ENCODE measurements at places on chromosomes 13 and 19.

- no peak for DNase-seq
These were observed 60.6 kb downstream of the MBNL2 start for GRCh38 chr13:97282705-97283104.

GRCh38 chr19:21910318-21910717 lies 74.3 kb upstream of the ZNF43 start:
- DNase-seq: no peak

DNA sequence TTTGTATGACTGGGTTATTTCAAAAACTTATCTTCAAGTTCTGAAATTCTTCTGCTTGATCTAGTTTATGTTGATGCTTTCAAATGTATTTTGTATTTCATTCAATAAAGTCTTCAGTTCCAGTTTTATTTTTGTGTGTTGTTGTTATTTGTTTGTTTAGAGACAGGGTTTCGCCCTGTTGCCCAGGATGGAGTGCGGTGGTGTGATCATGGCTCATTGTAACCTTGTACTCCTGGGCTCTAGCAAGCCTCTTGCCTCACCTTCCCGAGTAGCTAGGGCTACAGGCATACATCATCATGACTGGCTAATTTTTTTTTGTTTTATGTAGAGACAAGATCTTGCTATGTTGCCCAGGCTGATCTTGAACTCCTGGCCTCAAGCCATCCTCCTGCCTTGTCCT lies 40.3 kb upstream of the ARHGEF7 start:
- no peak for DNase-seq

- DNase-seq: no peak
These were observed 184.7 kb downstream of the COG6 start for GRCh38 chr13:39840201-39840600.

DNA sequence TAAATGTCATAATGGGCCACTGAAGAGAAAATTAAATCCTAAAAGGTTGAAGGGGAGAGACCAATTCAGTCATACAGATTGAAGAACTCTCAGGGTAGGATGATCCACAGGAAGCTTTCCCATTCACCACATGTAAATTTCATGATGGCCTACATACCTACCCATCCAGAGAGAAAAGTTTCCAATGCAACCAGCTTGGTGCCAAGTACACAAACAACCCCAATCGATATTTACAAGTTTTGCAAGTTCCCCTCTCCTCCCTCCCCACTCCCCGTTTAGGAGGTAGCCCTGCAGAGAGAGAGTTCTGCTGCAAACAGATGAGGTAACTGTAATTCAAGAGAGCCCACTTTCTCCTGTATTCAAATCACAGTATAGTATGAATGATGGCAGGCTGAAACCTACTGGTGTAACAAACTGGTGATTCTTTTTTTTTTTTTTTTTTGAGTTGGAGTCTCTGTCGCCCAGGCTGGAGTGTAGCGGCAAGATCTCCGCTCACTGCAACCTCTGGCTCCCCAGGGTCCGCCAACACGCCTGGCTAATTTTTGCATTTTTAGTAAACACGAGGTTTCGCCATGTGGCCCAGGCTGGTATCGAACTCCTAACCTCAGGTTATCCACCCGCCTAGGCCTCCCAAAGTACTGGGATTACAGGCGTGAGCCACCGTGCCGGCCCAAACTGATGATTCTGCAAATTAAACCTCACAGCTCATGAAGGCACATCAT lies 14.4 kb downstream of the FOXO1 start:
- DNase-seq: no peak

- DNase-seq: no peak
These were observed 180.1 kb downstream of the NUFIP1 start for GRCh38 chr13:44809190-44809589.

DNA sequence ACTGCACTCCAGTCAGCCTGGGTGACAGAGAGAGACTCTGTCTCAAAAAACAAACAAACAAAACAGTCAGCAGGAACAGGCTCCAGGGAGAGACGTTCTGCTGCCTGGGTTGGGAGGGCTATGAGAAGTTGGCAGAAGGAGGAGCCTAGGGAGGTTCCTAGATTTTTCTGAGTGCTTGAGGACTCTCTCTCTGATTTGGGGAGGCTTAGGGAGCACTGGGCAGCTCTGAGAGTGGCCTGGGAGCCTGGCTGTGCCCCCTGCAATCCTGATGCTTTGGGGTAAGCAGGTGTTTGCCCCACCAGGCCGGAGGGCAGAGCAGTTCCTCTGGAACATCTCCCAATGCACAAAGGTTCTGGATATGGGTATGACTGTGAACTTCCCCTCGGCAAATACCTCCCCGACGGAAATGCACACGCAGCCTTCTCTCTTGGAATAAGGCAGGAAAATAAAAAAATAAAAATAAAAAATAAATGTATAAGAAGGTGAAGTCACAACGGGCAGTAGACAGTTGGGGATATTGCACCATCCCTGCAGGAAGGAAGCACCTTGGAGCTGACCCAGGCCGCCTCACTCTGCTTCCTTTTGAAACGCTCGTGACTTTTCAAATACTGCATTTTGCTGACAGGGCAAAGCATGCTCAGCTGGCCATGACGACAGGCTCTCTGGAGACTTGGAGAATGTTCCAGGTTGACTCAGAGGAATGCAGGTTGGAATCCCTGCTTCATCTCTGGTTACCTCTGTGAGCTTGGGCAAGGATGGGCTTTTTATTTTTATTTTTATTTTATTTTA lies 26.5 kb upstream of the HOMER3 start:
- no peak for DNase-seq

GRCh38 chr19:47135156-47135555 lies 4.5 kb downstream of the SAE1 start:
- DNase-seq: no peak

DNA sequence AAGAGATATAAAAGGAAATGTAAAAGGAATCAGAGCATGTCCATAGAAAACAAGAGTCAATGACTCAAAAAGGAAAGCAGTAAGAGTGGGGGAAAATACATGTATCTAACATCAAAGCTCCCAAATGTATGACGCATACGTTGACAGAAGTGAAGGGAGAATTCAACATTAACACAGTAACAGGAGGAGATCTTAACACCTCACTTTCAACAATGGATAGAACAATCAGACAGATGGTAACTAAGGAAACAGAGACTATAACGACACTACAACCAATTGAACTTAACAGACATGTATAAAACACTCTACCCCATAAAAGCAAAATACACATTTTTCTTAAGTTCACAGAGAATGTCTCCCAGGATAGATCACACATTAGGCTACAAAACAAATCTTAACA lies 774.8 kb upstream of the ARGLU1 start:
- DNase-seq: no peak

GRCh38 chr13:26502826-26503225 lies 54.7 kb upstream of the WASF3 start:
- DNase-seq: no peak

DNA sequence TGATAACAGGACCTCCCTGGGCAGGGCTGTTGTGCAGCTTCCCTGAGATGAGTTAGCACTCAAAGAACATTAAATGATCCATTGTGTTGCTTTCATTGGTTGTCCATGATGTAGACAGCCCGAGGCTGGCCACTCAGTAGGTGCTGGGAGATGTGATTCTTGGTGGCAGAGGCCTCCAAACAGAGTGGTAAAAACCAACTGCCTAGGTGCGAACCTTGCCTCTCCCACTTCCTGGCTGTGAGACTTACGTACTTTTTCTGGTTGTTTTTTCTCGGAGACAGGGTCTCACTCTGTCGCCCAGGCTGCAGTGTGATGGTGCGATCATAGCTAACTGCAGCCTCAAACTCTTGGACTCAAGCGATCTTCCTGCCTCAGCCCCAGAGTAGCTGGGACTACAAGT lies 6.2 kb downstream of the SARS2 start:
- DNase-seq: no peak

GRCh38 chr19:38158730-38159129 lies 65.3 kb downstream of the DPF1 start:
- DNase-seq: no peak

DNA sequence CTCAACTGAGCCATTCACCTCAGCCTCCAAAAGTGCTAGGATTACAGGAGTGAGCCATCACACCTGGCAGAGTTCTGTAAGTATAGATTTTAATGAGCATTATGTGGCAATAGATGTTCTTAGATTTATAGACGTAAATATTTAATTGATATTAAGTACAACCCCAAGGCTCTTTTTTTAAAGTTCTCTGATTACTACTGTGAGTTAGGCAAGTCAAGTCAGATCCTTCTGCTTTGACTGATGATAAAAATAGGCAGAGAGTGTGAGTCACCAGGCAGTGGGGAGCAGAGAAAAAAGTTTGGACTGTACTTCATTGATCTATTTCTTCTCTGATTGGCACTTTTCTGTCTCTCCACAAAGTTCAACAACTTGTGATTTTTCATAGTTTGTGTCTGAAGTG lies 1379.9 kb downstream of the UQCRFS1 start:
- DNase-seq: no peak

DNA sequence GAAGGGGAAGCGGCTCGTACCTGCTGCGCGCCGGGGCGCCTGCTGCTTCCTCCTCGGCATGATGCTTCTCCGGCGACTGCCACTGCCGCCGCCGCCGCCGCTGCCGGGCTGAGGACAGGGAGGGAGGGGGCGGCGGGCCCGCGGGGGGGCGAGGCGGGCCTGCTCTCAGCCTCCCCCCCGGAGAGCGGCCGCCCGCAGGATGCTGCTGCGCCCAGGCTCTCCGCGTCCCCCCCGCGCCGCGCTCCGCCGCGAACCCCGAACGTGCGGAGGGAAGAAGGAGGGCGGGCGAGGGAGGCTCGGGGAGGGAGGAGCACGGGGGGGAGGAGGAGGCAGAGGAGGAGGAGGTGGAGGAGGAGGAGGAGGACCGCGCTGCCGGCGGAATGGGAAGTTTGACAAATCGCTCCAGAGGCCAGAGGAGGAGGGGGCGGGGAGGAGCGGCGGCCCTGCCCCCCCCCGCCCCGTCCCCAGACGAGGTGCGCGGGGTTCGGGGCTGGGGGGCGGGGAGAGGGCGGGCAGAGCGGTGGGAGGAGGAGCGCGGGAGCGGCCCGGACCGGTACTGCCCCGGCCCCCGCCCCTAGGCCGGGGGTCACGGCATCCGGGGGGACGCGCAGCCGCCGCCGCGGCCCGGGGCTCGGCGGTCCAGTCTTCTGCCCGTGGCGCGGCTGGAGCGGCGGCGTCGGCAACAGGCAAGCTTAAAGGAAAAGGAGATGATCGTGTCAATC lies at the start of gene TSHZ3:
Gene TSHZ3 (minus strand): TSS at position 277 of the 722 bp plus-strand sequence. CDS start 217 bp downstream, at position 60.
- DNase-seq: no peak

GRCh38 chr19:6000228-6000847 lies 22.4 kb upstream of the RANBP3 start:
- DNase-seq: no peak

GRCh38 chr13:43831088-43831487 lies 44.3 kb upstream of the ENOX1 start:
- no peak for DNase-seq

DNA sequence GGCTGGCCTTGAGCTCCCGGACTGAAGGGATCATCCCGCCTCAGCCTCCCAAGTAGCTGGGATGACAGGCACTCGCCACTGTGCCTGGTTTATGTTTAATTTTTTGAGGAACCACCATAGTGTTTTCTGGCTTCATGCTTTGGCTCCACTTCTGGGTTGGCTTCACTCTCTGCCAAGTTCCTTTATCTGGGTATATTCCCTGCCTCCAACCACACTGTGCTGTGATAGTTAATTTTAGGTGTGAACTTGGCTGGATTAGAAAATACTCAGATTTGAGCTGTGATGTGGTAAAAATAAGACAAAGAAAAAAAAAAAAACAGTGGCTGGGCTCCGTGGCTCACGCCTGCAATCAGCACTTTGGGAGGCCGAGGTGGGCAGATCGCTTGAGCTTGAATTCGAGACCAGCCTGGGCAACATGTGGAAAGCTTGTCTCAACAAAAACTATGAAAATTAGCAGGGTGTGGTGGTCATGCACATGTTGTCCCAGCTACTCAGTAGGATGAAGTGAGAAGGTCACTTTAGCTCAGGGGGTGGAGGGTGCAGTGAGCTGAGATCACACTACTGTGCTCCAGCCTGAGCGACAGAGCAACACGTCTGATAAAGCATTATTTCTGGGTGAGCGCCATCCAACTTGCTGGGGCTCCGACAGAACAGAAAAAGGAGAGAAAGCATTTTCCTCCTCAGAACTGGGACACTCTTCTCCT lies 7.5 kb upstream of the ILF3 start:
- DNase-seq: no peak

DNA sequence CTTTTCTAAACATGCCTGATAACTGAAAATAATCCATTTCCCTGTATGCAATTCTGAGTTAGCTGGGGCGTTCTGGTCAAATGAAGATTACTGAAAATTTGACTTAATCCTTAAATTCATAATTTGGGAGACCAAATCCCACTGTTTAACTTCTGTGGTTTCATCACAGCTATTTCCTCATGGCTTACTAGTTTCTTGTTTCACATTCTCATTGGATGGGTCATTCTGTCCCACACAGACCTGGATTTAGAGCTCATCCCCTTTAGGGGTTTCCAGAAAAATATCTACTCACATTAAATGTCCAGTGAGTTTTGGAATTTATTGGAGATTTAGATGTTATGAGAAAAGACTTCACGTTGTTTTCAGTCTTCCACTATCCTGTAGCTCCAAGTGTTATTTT lies 709.3 kb upstream of the KLHL1 start:
- DNase-seq: no peak

GRCh38 chr19:57288373-57288772 lies 8.1 kb downstream of the ZNF460 start:
- no peak for DNase-seq

DNA sequence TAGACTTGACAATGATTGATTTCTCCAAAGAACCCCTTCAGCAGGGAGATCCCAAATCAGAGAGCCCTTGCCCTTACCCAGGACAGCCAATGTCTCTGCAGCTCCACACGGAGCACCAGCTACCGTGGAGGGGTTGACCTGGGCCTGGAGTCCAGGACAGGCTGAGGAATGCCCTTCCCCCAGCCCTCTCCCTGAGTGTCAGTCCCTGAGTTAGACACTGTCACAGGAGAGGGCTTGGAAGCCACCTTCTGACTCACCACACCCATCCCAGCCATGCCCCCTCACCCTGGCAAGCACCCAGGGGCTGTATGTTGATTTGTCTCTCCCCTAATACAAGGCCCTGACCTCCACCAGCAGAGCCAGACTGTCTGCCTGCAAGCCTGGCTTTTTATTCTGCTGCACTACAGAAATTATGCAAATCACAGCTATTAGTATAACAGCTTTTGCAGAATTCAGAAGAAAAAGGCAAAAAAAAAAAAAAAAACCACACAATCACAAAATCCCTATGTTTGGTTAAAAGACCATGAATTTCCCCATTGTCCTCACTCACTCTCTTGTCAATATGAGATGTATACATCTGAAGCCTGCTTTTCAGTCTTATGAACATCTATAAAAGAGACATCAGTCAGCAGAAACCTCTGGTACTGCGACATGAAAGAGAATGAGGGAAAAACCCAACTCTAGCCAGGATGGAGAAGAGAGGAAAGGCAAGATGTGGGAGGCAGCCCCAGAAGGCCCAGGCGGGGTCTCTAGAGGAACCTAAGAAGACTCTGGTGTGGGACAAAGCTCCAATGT lies 240.7 kb downstream of the UQCRFS1 start:
- no peak for DNase-seq

- DNase-seq: no peak
These were observed 6.7 kb upstream of the UBL3 start for GRCh38 chr13:29857085-29857484.
